ENCODE measurements at places on chromosomes 3 and 15.
A peak's percentile ranks its signal among the peaks of the same experiment; 100 is the strongest.

GRCh38 chr3:20742903-20743552 is 557.0 kb upstream of the SGO1 start:
- no peak for DNase-seq

- no peak for DNase-seq
Observed at GRCh38 chr3:43559961-43560360, 61.9 kb downstream of the ANO10 start.

- DNase-seq = no peak
Observed at GRCh38 chr3:182133752-182134151, 422.0 kb downstream of the SOX2 start.

DNA sequence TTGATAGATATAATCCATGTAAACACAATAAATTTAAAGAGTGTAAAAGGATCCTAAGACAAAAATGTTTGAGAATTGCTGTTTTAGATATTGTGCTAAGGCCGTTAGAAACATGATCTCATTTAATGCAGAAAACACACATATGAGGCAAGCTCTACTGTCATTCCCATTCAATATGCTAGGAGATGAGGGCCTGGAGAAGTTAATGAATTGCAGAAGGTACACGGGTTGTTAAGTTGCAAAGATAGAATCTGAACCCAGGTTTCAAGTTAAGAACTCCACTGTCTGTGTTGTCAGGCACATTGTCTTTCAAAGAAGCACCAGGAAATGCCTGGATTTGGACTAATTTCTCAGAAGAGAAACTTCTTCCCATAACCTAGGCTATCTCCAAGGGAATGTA is 65.1 kb upstream of the SAMMSON start:
- DNase-seq = no peak

GRCh38 chr15:75217012-75217411 is 15.3 kb downstream of the C15orf39 start:
- no peak for DNase-seq

DNA sequence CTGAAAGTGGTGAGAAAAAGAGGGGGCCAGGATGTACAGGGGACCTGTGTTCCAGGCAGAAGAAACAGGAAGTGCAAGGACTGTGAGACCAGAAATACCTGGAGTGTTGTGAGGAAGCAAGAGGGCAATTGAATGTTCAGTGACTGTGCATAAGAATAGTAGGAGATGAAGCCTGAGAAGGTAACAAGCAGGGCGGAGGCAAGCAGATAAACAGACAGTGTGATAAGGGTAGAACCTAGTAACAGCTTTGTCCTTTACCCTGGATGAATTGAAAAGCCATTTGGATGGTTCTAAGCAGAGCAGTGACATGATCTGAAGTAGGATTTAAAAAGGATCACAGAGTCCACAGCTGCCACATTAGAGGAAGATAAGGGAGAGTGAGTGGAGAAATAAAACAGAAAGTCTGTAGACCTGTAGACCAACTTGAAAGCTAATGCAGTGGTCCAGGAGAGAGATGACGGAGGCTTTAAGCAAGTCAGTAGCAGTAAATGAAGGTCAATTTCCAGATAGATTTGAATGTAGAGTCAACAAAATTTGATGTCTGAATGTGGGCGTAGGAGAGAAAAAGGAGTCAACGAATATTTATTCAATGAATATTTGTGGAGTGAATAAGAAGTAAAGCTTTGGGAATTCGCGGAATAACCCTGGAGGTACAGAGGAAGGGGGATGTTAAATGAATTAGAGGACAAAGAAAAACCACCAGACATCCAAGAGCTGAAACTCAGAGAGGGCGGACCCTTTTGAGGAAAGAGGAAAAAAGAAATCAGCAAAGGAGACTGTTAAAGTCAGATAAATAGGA is 4.2 kb upstream of the PLOD2 start:
- no peak for DNase-seq

DNA sequence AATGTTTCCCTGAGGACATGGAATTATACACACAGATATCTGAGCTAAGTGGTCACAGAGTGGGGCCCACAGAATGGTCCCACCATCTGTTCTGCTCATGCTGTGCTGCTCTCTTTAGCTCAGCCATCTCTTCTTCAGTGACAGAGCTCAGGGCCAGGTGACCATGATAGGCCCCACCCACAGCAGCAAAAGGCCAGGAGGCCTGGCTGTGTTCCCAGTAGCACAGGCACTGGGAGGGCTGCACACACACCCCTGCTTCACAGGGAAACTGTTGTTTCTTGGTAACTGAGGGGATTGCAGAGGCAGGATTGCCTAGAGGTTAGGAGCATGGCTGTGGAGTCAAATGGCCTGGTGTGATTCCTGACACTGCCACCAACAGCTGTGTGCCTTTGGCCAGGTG is 4.8 kb upstream of the FBXW12 start:
- no peak for DNase-seq

DNA sequence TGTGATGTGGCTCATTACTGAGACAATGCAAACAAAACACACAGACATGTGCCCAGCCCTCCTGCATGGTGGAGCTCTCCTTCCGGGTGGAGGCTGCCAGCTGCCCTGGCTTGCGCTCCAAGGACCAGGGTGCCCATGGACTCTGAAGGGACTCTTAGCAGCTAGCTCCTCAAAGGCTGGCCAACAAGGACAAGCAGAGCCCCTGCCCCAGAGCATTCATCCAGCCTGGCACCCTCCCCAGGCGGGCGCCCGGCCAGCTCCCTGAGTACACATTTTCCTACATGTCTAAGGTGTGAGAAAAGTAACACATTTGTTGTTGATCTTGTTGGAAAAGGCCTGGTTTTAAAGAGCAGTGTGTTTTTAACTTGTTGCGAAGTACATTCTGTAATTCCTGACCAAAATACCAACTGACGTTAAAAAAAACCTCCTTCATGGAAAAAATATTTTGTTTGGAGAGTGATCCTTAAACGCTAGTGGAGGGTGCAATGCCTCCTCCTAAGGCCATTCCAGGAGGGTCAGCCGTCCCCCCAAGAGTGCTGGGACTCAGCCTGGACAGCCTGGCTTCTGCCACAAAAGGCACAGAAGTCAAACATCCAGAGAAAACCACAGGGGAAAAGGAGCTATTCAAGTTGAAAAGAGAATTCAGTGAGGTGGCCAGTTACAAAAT is 86.9 kb downstream of the KLF15 start:
- DNase-seq = no peak

- no peak for DNase-seq
Observed at GRCh38 chr3:156264771-156265170, 144.4 kb downstream of the KCNAB1 start.

DNA sequence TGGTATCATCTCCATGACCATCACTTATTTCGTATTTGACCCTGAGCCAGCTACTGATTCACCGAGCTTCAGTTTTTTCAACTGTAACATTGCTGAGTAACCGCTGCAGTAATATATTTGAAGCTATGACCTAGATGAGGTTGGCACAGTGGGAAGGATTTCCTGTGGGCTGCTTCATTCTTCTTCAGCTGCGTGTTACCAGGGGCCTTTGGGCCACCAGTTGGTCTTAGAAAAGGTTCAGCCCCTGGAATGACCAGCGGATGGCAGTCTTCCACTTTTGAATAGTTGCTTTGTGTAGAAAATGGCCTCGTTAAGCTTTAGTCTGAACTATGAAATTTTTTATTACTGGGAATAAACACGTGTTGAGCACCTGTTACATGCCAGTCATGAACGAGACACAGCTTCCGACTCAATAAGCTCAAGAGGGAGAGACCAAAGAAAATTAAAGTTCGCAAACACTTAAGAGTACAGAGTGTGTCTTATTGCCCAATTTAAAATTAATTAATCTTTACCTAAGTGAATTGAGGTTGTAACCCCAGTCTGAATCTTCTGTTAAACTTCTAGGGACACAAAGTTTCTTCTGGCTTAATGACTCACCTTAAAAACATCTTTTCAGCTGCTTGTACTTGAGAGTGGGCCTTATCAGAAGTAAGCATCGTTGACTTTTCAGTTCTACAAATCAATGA is 57.6 kb upstream of the NR2E3 start:
- DNase-seq = no peak

- no peak for DNase-seq
Observed at GRCh38 chr3:148208975-148209374, 488.7 kb upstream of the AGTR1 start.

- no peak for DNase-seq
Observed at GRCh38 chr15:78208341-78208844, 26.0 kb downstream of the ACSBG1 start.

GRCh38 chr3:25191673-25192072 is 236.4 kb upstream of the RARB start:
- no peak for DNase-seq

- DNase-seq = no peak
Observed at GRCh38 chr3:133055339-133055738, 17.1 kb downstream of the TMEM108 start.

- no peak for DNase-seq
Observed at GRCh38 chr3:107236655-107237337, 140.4 kb upstream of the CCDC54 start.

GRCh38 chr3:110697961-110698360 is 373.7 kb upstream of the NECTIN3 start:
- no peak for DNase-seq

- DNase-seq = no peak
Observed at GRCh38 chr3:31041161-31041978, 146.9 kb upstream of the GADL1 start.

- no peak for DNase-seq
Observed at GRCh38 chr15:78087951-78088772, 4.2 kb upstream of the SH2D7 start.

DNA sequence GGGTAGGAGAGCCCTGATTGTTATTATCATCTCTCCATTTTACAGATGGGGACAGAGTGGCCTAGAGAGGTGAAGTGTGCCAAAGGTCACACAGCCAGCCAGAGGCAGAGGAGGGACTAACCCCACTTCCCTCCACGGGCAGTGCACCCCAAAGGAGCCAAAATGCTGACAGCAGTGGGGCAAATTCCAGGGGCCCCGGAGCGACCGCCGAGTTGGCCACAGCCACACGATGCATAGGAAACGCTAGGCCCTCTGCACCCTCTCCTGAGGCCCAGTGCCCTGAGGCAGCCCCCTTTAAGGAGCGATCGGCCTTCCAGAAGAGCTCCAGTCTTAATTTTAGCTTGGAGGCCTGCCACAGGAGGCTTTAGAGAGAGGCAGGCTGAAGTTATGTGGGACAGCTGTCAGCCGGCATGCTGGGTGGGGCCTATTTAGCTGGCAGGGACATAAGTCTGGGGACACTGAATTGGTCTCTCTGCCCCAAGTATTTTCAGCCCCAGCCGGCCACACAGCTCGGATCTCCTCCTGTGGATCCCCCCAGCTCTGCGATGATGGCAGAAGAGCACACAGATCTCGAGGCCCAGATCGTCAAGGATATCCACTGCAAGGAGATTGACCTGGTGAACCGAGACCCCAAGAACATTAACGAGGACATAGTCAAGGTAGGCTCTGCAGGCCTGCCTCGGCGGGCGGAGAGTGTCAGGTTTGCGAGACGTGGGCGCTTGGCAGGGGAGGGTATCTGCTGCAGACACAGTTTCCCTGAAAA is at the start of gene CAV3:
CAV3 (plus strand) TSS at position 471 of the 763 bp plus-strand sequence; CDS start at position 546, 75 bp downstream.
- no peak for DNase-seq

DNA sequence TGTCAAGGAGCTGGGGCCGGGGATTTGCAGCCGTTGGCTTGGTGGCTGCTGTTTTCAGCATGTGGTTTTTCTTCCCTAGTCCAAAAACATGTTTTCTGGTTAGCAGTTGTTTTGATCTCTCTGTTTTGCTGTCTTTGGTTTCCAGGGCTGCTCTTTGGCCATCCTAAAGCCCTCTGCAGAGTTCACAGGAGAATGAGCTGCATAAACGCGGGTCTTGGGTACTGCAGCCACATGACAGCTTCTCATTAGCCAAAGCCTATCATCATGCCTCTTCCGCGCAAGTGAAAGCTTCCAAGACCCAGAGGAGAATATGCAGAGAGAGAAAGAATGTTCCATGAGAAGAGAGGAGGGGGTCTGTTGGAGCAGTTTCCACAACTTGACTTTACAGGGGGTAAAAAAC is 138.5 kb downstream of the NTRK3 start:
- no peak for DNase-seq

- no peak for DNase-seq
Observed at GRCh38 chr3:5874931-5875341, 687.4 kb downstream of the EDEM1 start.

DNA sequence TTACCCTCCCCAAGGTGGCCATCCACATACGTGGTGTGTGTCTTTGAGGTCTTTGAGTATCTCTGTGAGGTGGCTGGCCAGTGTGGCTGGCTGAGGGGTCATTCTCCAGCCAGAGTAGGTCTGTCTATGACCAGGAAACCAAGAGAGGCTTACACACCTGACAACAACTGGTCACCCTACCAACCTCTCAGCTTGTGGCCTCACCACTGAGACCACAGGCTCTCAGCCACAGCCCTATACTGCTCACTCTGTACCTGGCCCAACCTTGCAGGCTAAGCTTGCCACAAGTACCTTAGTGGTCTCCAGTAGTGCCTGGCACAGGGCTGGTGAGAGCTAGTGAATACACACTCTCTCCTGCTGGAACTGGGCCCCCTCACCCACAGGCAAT is 5.1 kb downstream of the HEMK1 start:
- no peak for DNase-seq

- no peak for DNase-seq
Observed at GRCh38 chr3:124498891-124499290, 231.4 kb upstream of the UMPS start.

GRCh38 chr15:31472636-31473384 is 146.2 kb downstream of the KLF13 start:
- peak; percentile 66 for DNase-seq

GRCh38 chr3:150393745-150394144 is 14.4 kb upstream of the TSC22D2 start:
- no peak for DNase-seq

GRCh38 chr3:23248594-23249131 is 45.5 kb downstream of the UBE2E2 start:
- no peak for DNase-seq

- DNase-seq = no peak
Observed at GRCh38 chr15:84921121-84921520, 36.7 kb downstream of the SLC28A1 start.

DNA sequence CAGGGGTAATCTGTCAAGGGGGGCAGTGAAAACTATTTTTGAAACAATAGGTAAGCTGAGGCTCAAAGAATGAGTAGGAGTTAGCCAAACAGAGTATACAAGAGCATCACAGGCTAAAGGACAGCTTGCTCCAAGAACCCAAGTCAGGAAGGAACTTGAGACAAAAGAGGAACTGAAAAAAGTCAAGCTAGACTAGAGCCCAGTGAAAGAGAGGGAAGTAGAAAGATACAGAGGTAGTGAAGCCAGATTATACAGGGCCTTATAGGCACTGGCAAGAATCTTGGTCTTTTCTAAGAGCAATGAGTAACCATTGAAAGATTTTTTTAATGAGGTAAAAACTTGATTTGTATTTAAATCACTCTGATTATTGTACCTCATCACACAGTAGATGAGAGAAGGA is 69.9 kb downstream of the FILIP1L start:
- no peak for DNase-seq

- peak; percentile 42 for DNase-seq
Observed at GRCh38 chr15:70512772-70513362, 250.5 kb downstream of the UACA start.

GRCh38 chr3:183824761-183825455 is 469 bp downstream of the MAP6D1 start:
- no peak for DNase-seq

Data from naive thymus-derived CD4-positive, alpha-beta T cell (primary cell).